ENCODE measurements at places on chromosomes 12 and 14.

GRCh38 chr12:94740601-94741362, 90.4 kb upstream of the TMCC3 start:
- no peak for DNase-seq

- no peak for DNase-seq
Measured at GRCh38 chr12:68305278-68305677, 26.9 kb downstream of the MDM1 start.

DNA sequence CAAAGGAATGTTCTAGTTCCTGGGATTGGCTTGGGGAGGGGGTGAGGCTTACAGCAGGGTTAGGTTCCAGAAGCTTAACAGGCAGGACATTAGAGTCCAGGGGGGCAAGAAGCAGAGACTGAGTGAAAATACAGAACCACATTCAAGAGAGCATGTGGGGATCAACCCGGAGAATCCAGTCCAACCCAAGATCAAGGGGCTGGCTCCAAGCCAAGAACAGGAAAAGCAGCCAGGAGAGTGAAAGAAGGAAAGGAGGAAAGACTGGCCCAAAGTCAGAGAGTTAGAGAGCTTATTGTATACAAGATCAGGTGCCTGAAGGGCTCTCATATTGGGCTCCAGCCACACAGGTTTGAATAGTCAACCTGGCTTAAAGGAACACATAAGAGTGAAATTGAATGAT, 190.3 kb upstream of the CDKN3 start:
- DNase-seq, result no peak

GRCh38 chr12:131830335-131830913, 2.2 kb downstream of the MMP17 start:
- peak; percentile 63 for DNase-seq

DNA sequence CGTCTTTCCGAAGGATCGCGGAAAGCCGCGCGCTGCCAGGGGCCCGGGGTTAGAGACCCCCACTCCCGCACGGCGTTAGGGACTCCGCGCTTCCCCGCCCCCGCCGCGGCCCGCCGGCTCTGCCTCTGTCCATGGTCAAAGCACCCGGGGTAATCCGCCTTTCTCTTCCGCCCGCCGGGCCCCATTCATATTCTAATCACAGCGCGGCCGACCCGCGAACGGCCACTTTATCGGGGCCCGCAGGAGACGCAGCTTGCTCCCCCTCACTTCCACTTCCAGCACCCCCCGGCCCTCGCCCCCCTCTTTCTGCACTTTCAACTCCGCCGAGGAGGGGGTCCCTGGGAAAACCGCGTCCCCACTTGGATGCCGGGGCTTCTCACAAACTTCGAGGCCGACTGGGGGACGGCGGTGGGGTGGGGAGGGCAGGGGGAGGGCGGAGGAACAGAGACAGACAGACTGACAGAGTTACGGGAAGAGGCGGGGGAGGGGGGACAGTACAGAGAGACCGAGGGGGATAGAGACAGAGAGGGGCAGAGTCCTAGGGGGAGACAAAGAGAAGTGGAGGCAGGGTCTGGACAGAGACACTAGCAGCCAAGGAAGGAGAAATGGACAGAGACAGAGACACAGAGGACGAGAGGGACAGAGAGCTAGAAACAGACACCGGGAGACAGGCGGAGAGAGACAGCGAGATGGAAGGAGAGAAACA, 1.1 kb upstream of the RFX4 start:
- no peak for DNase-seq

- DNase-seq, result no peak
Measured at GRCh38 chr12:110577864-110578693, 5.0 kb downstream of the PPTC7 start.

DNA sequence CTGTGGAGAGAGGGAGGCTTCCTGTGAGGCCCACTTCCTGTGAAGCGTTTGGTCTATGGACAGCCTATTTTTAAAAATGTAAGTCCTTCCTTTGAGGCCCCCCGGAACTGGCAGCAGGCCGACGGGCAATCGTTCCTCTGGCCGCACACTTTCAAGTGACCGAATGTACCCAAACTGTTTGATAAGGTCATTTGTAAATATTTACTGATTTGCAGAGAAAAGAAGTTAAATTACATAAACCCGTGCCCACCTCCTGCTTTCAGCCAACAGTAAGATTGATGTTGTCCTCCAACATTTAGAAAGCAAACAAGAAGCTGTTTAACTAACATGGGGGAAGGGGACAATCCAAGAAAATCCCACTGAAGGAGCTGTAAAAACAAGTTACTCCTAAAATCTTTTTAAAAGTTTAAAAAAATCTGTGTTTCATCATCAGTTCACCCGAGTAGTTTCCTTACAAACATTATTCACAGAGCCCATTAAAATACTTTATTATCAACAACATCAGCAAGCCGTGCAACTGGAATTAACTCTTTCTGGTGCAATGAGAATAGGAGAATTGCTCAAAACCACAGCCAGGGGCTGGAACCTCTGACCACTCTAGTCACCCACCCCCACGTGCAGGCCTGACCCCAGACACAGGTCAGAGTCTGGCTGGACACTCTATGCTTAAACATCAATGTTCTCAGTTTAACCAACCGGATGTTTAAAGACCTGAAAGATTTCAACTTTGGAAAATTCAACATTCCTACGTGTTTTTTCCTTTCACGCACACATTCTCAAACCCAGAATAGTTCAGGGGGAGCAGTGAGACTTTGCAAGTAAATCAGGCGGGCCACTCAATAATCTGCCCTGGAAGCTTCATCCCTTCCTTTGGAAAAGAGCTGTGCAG, 65.3 kb downstream of the FOXN3 start:
- no peak for DNase-seq

DNA sequence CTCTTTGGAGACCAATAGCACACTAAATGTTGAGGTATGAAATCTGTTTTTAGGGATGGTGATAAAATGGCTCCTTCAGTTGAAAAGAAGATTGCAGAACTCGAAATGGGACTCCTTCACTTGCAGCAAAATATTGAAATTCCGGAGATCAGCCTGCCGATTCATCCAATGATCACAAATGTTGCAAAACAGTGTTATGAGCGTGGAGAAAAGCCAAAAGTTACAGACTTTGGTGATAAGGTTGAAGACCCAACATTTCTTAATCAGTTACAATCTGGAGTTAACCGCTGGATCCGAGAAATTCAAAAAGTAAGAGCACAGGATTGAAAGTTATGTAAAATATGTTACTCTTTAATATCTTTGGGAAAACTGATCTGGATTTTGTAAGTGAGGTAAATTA, 15.3 kb downstream of the DYNC1H1 start:
- DNase-seq, result no peak

DNA sequence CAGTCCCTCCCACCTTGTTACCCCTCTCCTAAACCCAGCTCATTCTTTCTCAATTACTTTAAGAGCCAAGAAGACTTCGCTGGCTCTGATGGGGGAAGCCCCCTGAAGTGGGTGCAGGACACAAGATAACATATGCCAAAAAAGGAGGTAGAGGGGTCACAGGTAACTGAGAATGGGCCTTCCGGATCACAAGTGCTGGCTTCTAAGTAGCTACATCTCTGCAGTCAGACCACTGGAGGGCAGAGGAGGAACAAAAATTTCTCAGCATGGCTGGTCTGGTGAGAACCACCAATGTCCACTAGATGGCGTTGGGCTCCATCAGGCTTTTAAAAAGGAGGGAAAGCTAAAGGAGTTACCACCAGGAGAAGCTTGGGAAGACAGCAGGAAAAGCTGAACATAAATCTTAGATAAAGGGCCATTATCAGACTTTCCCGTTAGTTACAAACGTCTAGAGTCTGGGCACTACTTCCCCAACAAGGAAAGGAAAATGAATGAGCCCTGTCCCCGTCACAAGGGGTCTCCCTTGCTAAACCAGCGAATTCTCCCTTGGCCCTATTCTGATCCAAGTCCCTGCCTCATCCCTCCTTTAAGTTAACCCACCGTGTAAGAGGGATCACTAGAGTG, 11.6 kb upstream of the CDH24 start:
- no peak for DNase-seq

GRCh38 chr14:59161561-59162175, 26.8 kb upstream of the DAAM1 start:
- no peak for DNase-seq

- DNase-seq, result no peak
Measured at GRCh38 chr12:104974626-104975290, 11.4 kb upstream of the NOPCHAP1 start.

DNA sequence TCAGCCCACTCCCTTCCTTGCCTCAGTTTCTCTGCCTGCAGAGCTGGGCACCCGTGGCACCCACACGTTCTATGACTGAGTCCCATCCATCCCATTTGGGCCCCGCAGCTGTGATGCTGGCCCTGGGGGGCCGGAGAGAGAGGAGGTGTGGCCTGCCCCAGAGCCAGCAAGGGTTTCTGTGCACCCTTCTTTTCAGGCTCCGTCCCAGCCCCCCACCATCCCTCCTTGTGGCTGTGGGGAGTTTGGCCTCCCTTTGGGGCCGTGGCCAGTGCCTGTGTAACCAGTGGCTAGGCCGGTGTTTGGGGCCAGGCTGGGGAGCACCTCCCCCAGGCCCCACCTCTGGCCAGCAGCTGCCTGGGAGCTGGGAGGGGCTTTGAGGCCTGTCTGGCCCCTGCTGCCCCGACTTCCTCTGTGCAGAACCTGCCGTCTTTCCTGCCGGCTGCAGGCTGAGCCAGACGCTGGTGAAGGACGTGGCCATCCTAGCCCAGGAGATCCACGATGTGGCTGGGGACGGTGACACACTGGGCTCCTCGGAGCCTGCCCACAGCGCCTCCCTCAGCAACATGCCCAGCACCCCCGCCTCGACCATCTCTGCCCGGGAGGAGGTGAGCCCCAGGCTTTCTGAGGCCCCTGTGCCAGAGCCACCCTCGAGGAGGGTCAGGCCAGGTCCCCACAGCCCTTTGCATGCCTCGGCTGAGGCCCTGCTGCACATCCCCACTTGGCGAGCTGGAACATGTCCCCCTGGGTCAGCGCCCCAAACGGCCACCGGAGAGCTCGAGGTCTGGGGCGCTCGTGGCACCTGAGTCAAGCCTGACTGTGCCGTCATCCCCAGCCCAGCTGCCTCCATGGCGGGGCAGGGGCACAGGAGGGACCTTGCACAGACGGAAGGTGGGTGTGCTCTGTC, 27.7 kb downstream of the CEP170B start:
- no peak for DNase-seq

- DNase-seq, result no peak
Measured at GRCh38 chr14:56562883-56563282, 16.7 kb upstream of the TMEM260 start.

DNA sequence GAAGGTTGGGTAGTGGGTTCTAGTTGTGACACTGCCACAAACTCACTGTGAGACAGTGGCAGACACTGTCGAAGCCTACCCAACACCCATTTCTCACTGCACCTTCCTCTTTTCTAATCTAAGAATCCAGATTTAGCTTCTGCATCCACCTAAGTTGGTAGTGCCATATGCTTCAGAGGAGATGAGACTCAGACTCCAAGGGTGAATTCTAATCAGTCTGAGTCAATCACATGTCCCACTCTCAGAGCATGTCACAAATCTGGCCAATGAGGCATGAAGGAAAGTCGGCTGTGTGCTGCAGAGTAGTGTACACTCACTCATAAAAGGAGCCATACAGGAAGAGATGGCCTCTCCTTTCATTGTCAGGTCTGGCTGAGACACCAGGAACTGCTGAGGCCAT, 102.1 kb upstream of the RAP1B start:
- DNase-seq, result no peak

DNA sequence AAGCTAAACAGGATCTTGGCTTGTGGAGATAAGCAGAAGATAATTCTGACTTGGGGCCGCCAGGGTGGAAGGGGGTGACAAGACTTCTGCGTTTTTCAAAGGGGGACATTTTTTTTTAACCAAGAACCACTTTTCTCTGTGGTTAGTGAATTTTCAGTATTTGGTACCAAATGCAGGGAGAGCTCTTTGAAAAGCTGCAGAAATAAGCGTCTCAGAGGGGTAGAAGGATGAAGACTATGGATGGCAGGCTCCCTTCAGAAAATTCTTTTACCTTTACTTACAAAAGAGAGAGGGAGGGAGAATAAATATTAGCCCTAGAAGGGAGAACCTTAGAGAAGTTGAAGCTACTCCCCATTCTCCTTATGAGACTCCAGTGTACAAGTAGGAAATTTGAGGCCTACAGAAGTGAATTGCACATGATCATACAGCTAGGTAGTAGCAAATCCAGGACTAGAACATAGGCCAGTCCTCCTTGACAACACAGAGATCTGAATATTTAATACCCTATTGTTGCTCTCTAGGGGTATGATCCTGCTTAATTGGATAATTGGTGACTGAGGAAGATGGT, 840 bp downstream of the MRPL52 start:
- DNase-seq, result no peak

DNA sequence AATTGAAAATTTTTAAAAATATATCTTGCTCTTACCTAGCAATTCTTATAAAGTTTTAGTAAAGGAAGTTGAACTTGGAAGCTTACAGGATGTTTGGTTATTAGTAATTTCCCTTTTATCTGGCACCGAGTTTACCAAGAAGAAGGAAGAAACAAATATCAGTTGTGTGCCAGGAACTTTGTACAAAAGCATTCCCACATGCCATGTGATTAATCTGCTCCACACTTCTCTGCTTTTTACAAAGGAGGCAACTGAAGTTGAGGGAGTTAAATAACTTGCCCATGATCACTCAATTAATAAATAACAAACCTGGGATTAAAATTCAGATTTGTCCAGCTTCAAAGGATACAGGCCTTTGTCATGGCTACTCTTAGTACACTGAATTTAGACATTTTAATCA, 122.5 kb upstream of the BCAT1 start:
- no peak for DNase-seq

GRCh38 chr12:116633476-116633875, 74.3 kb downstream of the MAP1LC3B2 start:
- no peak for DNase-seq

- DNase-seq, result no peak
Measured at GRCh38 chr12:10361084-10361483, 28.8 kb downstream of the KLRK1 start.

- no peak for DNase-seq
Measured at GRCh38 chr12:13008741-13009380, 8.8 kb upstream of the HEBP1 start.

DNA sequence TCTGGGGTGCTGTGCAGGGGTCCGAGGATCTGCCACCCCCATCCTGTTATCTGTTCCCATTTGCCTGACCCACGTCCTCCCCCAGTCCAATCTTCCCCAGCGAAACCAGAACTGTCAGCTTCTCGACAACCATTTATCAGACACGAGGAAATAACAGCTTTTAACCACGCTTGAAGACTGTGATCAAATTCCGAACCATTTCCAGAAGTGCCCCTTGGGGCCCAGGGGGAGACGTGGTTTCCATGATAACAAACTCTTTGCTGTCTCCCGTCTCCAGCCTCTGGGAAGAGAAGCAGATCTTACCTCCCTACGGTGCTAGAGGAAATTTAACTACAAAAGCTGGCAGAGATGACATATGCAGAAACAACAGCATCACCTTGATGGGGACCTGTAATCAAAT, 35.1 kb upstream of the SRRM4 start:
- no peak for DNase-seq

- DNase-seq, result no peak
Measured at GRCh38 chr14:91175291-91176201, 61.7 kb downstream of the DGLUCY start.

GRCh38 chr14:50001999-50002925, 109.4 kb downstream of the ARF6 start:
- no peak for DNase-seq

DNA sequence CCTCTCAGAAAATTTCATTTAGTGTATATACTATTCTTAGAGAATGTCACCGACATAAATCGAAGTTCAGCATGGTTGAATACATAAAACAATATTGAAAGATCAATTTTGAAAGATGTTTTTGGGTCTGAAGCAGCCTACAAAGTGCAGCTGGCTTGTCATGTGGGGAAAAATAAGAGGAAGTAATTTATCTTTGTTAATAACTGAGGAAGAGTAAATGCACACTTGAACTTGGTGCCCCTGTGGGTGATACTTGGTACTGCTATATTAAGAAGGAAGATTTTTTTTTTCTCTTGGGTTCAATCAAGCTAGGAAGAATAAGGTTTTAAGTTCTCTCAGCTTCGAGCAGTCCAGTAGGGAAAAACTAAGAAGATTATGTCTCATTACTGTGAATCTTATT, 661.3 kb downstream of the RPL10L start:
- DNase-seq, result no peak
